Common myeloid progenitor, CD34-positive (primary cell): ENCODE measurements at places on chromosomes 2 and 18.

DNA sequence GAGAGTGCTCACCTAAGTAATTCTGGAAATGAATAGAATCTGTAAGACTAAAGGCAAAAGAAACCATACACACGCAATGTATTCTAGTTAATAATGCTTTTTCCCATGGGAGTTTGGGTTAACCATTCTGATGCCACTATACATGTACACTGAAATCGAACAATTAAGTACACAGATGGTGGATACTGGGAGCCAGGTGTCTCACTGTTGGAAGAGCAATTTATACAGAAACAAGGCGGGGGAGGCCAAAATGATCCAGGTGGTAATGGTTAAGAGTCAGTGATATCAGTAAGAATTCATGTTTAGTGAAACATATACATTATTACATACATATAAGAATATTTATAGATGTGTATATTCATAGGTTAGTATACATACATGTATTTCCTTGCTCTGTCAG is 67.2 kb downstream of the TMEM131 start:
- no peak for DNase-seq

DNA sequence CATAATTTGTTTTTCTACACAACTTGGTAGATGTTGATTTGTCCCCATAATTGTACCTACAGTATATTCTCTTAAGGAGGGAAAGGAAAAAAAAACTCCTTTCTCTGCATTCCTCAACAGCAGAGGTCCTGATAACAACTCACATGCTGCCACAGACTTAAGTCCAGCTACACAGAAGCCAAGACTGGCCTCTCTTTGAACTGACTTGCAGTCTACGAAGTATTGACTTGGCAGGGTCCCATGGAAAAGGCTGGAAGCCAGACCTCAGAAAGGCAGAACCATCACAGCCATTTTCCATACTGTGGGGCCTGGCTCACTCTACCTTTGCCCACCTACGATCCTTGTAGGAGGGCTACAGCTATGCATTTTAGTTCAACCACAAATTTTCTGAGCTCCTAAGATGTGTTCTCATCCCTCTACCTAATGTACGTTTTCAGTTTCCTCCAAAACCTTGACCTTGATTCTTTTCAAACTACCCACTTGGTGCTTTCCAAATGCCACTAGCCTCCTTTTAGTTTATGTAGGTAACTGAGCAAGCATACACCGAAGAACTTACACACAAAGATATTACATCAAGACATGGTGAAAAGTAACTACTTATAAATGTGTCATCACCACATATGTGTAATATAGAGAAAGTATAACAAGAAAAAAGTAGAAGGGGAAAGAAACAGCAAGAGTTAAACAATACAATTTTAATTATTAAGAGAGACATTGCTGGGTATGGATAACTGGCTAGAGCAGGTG is 12.2 kb downstream of the LONRF2 start:
- no peak for DNase-seq

GRCh38 chr18:23938043-23938756 is 76.4 kb upstream of the TTC39C start:
- no peak for DNase-seq

- DNase-seq: no peak
Measured at GRCh38 chr2:62178741-62179271, 17.1 kb upstream of the B3GNT2 start.

DNA sequence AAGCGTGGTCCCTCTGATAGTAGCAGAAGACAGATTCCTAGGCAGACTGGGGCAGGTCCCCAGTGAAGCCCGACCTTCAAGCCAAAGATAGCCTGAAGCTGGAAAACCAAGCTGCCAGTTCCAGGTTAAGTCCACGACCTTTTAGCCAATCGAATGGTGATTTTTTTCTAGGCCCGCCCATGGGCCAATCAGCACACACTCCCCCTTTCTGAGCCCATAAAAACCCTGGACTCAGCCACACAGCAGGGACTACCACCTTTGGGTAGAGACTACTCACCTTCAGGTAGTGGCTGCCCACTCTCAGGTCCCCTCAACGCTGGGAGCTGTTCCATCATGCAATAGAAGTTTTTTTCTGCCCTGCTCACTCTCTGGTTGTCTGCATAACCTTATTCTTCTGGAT is 14.5 kb upstream of the ADI1 start:
- DNase-seq: no peak

DNA sequence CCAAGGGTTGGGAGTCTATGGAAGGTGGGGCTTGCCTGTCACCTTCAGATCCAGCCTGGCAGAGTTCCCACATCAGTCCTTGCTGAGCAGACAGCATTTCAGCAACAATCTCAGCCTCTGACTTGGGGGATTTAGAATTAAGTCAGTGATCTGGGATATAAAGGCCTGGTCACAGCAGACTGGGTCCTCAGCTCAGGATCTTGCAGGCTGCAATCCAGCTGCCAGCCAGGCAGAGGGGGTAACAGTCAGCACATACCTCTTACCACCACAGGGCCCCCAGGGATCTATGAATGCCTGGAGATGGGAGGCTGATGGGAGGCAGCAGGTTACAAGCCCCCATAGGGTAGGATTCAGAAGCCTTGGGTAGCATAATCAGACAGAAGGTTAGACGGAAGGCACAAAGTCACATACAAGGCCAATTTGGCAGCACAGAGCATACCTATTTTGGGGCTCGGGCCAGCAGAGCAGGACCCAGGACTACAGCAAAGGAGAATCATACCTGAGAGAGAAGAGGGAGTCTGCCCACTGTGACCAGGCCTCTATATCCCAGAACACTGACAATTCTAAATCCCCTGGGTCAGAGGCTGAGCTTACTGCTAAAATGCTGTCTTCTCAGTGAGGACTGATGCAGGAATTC is 163.5 kb downstream of the MTCL1 start:
- DNase-seq: no peak

- DNase-seq: no peak
Measured at GRCh38 chr2:151730262-151730975, 3.9 kb downstream of the NEB start.

DNA sequence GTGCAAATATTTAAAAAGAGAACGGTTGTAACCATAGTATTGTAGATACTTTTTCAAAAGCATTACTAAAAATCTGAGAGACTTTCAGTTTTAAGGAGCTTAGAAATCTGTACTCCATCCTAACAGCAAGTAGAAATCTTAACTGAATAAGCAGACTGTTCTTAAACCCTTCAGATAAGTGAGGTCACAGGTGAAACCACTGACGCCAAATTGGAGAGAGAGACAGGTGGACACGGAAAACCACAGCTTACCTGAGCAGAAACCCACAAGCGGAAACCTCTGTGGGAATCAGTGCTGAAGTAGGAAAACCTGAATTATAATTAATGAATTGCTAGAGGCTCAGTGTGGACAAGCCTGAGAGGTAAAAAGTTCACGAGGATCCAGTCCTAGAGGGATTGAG is 959.4 kb upstream of the CELF4 start:
- DNase-seq: no peak

DNA sequence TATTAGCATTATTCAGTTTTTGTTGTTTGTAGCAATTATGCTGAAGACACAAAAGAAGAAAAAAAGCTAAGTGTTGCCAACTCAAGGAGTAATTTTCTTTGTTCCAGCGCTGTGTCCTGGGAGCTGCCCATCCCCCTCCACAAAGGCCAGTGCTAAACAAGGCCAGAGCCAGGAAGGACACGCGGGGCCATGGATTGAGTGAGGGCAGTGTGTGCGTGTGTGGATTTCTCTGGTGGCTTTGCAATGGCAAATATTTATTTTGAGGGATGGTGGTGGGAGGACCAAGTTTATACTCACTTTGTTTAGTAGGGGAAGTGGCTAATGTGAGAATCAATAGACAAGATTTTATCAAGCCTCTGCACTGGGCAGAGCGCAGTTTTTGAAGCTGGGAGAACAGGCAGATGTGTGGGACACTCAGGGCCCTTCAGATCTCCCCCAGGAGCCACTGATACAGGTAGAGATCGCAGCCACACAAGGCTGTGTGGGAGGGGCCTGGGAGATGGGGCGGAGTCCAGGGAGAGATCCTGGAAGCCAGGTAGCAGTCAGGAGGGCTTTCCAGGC is 11.4 kb downstream of the AGAP1 start:
- DNase-seq: no peak

DNA sequence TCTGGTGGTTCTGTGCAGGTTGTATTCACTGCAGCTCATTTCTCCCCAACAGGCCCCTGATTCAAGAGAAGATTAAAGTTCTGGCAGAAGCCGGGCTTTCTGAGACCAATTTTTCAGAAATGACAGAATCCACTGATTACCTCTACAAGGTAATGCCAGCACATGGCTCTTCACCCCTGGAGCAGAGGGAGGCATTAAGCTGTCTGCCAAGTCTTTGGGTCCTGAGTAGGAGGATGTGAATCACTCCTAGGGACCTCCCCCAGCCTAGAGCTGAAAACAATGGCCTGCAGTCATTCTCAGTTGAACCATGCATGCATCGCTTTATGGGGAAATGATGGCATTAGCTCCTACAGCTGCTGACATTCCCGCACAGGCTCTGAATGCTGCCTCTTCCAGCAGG is 20.5 kb upstream of the RPL37A start:
- no peak for DNase-seq

DNA sequence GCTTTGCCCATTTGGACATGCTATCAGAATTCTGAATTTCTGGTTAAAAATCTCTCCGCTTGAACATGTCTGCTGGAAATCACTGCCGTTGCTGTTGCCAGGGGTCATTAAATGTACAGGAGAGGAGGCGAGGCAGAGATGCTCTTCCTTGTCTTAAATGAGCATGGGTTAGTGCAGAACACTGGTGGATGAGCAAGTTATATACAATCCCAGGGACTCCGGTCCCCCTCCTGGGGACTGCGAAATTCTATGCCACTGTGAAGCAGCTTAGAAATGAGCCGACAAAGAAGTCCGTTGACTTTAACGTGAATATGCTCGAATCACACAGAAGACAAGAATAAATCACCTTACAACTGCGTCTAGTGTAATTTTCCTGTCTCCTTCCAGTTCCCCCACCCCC is 95.1 kb upstream of the KLHL14 start:
- DNase-seq: no peak

- DNase-seq: peak; percentile 7
Measured at GRCh38 chr2:210617732-210618330, 61.4 kb downstream of the CPS1 start.

DNA sequence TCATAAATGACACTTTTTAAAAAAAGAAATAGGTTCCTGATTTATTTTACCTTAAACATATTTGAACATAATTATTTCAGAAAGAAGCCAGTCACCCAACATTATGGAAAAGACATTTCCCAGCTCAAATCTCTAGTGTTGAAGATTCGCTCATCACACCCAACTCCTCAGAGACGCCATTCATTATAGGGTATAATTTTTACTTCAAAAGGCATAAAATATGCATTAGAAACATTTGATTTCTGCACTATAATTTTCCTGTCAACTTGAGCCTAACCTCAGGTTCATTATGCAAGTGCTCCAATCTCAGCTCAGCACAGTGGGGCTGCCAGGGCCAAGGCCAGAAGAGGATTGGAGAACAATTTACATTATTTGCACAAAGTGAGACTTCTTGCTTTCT is 58.8 kb upstream of the TTN start:
- DNase-seq: no peak

DNA sequence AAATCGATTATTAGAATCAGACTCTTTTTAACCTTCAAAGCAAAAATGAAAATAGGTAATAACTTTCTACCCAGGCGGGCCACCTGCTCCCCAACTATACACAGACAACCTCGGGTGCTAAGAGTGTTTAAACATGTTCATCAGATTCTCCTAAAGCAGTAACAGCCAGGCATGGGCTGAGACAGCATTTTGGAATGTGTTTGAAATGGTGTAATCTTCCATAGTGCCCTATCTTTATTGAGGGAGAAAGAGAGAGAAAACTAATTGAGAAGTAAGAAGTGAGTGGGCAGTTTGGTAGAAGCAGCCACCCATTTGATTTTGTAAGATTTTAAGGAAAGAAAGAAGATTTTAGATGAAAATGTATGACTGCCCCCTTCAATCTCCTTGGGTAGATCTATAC is 196.1 kb upstream of the CTAGE1 start:
- no peak for DNase-seq

- no peak for DNase-seq
Measured at GRCh38 chr2:31207790-31208189, 9.5 kb downstream of the CAPN14 start.

- peak; percentile 66 for DNase-seq
Measured at GRCh38 chr2:111121828-111122630, 1.3 kb downstream of the BCL2L11 start.

DNA sequence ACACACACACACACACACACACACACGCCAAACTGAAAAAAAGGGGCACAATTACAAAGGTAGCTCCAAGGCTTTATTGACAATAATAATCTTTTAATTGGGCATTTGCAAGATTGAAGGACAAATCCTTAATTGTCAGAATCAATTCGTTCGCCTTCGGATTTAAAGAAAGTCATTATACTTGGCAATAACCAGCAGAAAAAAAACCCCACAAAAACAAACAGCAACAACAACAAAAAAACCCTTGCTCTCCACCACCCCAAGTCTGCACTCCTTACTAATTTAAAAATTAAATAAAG is 1.8 kb upstream of the HOXD8 start:
- no peak for DNase-seq

DNA sequence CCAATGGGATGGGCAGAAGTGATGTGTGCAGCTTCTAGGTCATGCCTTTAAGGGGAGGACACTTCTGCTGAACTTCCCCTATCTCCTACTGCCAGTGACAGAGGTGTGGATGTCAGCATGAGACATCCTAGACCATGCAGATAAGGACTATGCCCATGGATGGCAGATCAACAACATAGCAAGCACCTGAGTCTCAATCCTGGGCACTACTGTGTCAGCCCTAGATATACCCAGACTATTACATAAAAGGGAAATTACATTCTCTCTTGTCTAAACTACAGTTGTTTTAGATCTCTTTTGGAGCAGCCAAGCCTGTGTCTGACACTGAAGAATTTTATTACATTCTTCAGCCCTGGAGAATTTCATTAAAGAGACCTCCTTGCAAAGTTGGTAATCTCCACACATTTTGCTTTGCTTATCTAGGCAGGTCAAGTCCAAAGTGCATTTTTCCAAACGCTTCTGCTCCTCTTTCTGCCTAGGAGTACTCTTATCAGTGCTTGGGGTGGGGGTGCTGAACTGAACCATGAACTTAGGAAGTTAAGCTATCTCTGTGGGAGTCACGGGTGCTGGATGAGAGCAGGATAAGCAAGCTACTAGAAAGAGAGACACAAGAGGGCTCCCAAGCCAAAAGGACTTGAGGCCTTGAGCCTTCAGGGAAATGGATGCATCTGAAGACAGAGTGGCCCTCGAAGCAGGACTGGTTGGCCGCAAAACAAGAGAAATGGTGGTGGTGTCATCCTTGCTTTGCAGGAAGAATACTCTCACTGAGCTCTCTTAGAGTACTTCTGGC is 95.2 kb upstream of the SPRED2 start:
- no peak for DNase-seq

GRCh38 chr2:55780697-55781096 is 87.1 kb upstream of the PNPT1 start:
- DNase-seq: no peak
